ENCODE measurements at places on chromosomes 5 and 9.

DNA sequence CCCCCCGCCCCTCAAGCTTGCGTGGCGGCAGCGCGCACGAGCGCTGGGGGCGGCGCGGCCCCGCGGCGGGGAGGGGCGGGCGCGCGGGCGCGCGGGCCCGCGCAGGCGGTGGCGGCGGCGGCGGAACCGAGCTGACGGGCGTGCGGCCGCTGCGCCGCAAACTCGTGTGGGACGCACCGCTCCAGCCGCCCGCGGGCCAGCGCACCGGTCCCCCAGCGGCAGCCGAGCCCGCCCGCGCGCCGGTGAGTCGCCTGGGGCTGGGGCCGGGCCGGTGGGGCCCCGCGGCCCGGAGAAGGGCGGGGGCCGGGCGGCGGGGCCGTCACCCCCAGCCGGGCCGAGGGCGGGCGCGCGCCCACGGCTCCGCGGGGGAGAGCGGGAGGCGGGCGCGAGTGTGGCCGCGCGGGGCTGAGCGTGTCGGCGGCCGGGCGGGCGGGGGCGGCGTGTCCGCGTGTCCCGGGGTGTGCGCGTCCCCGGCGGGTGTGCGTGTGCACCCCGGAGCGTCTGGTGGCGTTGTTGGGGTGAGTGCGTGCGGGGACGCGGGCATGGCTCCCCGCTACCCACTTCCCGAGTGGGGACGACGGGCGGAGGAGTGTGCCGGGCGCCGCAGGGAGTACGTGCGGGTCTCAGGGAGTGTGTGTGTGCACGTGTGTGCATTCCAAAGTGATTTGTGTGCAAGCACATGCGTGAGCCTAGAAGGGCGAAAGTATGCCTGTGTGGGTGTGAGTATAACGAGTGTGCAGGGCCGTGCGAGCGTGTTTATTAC is at the start of gene NEK6:
TSS of gene NEK6 (plus strand) at position 106 of the 763 bp plus-strand sequence. CDS start 44,016 bp downstream, outside the sequence.
- DNase-seq = no peak

DNA sequence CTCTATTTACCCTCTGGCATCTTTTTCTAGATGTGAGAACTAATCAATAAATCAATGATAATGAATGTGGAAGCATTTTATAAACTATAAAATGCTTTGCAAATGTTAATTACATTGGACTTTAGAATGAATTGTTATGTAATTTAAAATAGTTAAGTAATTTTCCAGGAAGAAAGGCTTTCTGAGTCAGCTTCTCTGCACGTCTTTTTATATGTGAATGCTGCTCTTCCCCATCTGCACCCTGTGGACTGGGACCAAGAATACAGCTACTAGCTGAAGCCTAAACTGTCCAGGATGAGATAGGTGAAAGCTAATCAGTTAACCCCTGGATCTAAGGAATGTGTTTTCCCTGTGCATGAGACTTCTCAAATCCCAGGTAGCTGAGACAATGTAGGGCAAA is 292.9 kb downstream of the NR3C1 start:
- DNase-seq = no peak

GRCh38 chr5:6899221-6899620 is 186.0 kb downstream of the TENT4A start:
- no peak for DNase-seq

DNA sequence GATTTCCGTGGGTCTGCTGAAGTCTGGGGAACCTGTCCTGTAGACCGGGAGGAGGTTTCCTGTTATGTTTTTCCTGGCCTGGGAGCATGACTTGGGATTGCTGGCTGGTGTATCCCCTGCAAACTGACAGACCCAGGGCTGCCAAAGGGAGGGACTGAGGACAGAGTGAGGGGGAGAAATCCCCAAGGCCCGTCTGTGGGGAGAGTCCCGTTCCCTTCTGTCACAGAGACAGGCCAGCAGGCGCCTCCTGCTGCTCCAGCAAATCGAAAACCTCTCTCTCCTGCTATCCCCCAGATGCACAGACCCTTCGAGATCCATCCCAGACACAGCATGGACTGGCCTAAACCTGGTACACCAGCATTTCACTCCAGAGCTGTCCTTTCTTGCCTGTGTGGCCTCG is 56.2 kb upstream of the ALDH1B1 start:
- no peak for DNase-seq

- no peak for DNase-seq
Measured at GRCh38 chr5:150606476-150606875, 34.0 kb upstream of the SYNPO start.

GRCh38 chr5:40258222-40258621 is 421.5 kb upstream of the PTGER4 start:
- DNase-seq = no peak

DNA sequence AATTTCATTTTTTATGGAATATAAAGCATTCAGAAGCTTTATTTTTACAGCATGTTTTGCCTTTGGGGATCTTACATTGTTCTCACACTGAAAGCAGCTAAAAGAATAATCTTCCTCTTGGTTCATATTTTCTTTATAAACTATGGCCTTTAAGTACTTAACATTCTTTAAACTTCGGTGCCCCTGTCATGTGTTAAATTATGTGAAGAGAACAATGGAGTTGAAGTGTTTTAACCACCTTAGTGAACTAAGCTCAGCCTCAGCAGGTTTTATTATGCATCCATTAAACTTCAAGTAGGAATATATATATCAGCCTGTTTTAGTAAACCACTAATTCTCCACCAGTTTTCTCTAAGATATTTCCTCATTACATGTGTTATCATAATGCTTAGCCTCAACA is 371.4 kb upstream of the CDH18 start:
- DNase-seq = no peak

DNA sequence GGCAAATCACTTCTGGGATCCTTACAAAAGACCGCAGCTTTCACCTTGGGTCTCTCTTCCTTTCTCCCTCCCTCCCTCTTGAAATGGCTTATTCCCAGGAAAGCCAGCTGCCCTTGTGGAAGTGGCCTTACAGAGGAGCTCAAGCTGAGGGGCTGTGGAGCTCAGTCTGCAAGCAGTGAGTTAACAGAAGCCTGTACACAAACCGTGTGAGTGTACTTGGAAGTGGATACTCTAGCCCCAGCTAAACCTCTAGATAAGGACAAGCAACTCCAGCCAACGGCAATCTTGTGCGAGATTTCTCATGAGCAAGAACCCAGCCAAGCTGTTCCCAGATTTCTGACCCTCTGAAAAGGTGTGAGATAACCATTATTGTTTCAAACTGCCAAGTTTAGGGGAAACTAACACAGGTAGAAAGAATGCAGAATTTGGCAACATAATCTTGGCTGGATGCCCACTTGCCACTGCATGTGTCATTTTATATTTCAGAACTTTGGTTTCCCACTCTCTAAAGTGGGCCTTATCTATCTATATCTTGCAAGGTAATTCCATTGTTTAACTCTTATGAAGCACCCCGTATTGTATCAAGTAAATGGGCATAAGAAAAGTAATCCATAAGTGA is 85.6 kb downstream of the CDH18 start:
- no peak for DNase-seq

GRCh38 chr5:141781910-141782309 is 96.3 kb downstream of the PCDH1 start:
- DNase-seq = no peak

GRCh38 chr5:4845221-4845620 is 294.9 kb upstream of the ADAMTS16 start:
- DNase-seq = no peak

DNA sequence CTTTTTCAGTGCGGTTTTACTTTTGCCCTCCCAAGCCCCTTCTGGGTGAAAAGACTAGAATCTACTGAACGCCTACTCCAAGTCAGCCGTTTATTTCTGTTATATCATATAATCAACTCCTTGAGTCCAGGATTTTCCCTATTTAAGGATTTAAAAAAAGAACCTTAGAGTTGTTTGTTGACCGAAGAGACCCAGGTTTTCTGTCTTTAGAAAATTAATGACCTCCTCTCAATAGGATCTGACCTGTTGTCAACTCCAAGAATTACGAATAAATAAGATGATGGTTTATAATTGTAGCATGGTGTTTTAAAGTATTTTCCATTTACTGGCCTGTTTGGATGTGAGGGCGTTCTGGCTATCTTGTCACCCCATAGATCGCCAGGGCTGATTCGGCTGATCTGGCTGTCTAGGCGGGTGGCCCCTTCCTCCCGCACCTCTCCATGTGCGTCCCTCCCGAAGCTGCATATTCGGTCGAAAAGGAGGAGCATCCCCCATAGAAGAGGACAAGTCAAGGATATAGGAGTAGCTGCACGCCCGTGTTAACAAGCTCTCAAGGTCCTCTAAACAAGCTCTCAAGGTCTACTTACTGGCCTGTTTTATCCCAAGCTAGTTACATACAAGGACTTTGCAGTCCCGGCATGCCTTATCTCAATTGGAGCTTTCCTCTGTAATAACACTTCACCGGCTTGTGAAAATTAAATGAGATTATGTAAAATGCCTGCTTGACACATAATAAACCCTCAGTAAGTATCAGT is 1.1 kb upstream of the UBAP2 start:
- DNase-seq = no peak

DNA sequence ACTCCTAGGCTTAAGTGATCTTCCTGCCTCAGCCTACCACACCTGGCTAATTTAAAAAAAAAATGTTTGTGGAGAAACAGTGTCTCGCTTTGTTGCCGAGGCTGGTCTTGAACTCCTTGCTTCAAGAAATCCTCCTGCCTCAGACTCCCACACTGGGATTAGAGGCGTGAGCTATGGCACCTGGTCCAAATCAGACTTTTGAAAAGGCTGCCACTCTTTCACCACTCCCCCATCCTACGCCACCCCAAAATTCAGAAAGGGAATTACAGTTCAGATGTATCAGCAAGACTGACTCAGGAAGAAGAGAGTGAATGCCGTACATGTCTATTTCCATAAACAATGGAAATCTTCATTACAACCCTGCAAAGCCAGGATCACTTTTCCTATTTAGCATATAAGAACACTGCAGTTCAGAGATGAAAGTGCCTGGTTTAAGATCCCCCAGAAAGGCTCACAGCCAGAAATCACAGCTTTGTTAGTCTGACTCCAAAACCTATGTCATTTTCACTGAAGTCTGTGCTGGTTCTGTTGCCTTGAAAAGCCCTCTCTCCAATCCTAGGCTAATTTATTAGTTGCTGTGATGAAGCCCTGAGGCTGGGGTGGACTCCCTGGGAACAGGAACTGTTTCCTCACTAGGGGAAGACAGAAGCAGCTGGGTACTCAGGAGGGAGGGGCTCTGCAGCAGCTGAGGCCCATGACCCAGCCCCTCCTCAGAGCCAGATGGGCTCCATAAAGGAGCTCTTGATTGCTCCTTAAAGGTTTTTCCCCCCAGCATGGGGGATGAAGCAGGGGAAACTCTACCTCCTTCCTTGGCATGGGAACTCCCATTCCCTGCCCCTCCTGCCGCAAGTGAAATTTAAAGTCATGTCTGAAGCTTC is 3.1 kb downstream of the FBLL1 start:
- no peak for DNase-seq

GRCh38 chr9:79637177-79637925 is 65.6 kb downstream of the TLE4 start:
- DNase-seq = no peak

DNA sequence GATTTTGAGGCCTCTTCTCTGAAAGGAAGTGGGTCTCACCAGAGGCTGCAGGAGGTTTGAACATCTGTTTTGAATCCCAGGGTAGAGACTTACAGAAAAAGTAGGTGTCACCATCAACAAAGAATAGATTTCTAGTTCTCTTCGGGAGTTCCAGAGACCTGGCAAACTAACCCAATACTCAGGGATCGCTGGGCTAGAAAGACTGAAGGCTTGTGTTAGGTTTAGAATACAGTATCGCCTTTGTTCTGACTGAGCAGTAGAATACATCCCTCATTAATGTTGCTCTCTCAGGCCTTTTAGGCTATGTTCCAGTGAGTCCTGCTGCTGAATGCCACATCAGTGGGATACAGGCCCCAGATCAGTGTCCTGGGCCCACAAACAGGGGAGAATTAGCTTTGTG is 27.2 kb downstream of the RUSC2 start:
- no peak for DNase-seq

DNA sequence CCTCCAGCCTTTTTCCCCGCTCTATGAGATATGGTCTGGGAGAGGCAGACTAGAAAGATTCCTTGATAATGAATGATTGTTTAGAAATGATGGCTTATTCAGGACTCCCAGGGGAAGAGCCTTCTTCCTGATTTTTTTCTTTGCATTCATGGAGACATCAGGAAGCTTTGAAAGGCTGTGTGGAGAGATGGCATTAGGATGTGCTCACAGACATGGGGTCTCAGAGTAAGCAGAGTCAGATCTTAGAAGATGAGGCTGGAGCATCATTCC is 37.1 kb downstream of the PPARGC1B start:
- no peak for DNase-seq

DNA sequence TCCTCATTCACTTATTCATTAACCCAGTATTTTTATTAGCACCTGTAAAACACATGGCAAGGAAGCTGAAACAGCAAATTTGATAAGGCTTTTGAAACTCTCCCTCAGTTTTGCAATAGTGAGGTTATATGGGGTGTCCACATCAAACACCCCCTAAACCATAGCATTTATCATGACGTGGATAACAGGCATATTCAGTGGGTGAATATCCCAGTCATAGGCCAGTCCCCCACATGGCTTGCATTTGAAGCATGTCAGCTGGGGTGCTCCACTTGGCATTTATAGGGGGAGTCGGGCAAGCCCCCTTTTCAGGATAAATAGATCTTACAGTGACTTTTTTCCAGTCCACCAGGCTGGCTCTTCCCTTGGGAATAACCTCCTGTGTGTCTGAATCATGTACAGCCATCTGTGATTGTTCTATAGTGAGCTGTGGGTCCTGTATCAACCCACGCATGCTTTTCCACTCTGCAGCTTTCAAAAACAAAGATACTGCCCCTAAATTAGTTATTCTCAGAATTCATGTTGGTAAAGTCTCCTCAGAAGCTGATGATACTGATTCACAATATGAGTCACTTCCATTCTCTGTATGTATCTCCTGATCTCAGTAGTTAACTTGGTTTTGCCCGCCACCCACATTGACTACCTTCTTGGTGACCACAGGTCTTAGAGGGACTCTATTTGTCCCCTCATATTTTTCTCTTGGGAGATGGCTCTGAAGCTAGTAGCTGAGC is 84.4 kb upstream of the SPIN1 start:
- DNase-seq = no peak

GRCh38 chr5:135447298-135447929 is at the start of gene DCANP1:
TSS of gene DCANP1 (minus strand) at chr5:135447348. CDS start at chr5:135447108, 240 bp downstream.
- no peak for DNase-seq

GRCh38 chr9:86512929-86513328 is 158.7 kb upstream of the TUT7 start:
- no peak for DNase-seq

GRCh38 chr5:136205061-136205702 is 12.2 kb upstream of the SMIM32 start:
- no peak for DNase-seq

DNA sequence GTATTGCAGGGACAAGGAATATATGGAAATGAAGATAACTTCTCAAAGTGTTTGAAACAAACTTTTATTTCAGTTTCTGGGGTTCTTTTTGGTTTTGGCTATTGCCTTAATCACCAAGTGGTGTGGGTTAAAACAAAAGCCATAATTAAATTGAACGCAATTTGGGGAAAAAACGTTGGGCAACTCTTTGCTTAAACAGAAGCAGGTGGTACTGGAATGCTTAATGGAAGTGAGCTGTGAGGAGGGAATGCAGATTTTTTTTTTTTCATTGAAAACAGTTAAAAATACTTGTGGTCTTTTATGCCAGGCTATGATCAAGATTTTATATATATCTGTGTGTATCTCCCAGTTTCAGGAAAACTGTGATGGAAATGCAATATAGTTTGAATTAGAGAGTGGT is 195.7 kb upstream of the TUT7 start:
- no peak for DNase-seq
